ENCODE measurements at places on chromosomes 13 and 19. TPM values are rescaled to one million over a fixed set of nuclear protein-coding genes. Genes with fewer than 3 reads are reported as not detected.

The LIM2 gene
- total RNA-seq: not detected

The ZNF714 gene
- total RNA-seq: 8.2 TPM

The CNOT3 gene
- total RNA-seq: 53.1 TPM

The ATP4B gene
- not detected for total RNA-seq

The DMKN gene
- total RNA-seq: 10.5 TPM

- H3K4me1 ChIP-seq: peaks cover 10% of the 10 kb centered on the region
- peaks cover 5% of the 10 kb centered on the region for H3K36me3 ChIP-seq
- H3K27ac ChIP-seq: no peak overlapping the region
- H3K4me3 ChIP-seq: no peak overlapping the region
- no peak for DNase-seq
Observed at GRCh38 chr19:15178629-15179308, 22.0 kb downstream of the NOTCH3 start.

DNA sequence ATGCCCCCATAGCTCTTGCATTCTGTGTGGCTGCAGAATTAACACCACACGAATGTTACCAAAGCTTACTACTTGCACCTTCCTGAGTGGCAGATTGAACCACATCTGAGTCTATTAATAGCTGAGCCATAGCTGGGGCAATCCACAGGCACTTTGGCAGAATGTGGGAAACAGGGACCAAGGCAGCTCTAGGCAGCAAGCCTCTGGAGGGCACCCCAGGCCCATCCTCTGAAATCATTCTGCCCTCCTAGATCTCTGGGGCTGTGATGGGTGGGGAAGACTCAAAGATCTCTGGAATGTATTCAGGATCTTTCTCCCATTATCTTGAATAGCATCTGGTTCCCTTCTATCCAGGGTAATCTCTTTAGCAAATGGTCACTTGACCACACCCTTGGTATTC, 139.3 kb downstream of the TNFRSF19 start:
- H3K27ac ChIP-seq: no peak overlapping the region
- H3K4me3 ChIP-seq: no peak overlapping the region
- no peak for DNase-seq
- no peaks in the 10 kb centered on the region for H3K36me3 ChIP-seq

GRCh38 chr19:40752257-40752781, 1.3 kb downstream of the SNRPA start:
- DNase-seq: no peak
- H3K27ac ChIP-seq: peak overlapping the region; percentile 96
- H3K4me1 ChIP-seq: peaks cover 80% of the 10 kb centered on the region
- H3K36me3 ChIP-seq: peaks cover 20% of the 10 kb centered on the region

GRCh38 chr13:92221916-92222315, 823.5 kb downstream of the GPC5 start:
- no peaks in the 10 kb centered on the region for H3K4me1 ChIP-seq
- no peaks in the 10 kb centered on the region for H3K36me3 ChIP-seq
- no peak for DNase-seq
- H3K4me3 ChIP-seq: no peak overlapping the region
- H3K27ac ChIP-seq: no peak overlapping the region

DNA sequence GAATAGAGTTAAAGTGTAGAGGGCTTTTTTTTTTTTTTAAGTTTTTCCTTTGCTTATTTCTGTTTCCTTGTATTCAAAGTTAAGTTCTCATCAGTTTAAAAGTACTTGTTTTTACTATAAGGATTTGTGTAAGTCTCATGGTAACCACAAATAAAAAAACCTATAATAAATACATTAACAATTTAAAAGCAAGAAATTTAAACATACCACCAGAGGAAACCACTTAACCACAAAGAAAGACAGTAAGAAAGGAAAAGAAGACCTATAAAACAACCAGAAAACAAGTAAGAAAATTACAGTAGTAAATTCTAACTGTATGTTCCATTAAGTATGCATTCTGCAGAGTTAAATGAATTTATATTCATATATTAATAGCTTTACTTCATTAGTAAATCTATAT, 999.1 kb upstream of the ATXN8OS start:
- no peak overlapping the region for H3K4me3 ChIP-seq
- no peak for DNase-seq
- no peaks in the 10 kb centered on the region for H3K36me3 ChIP-seq
- no peaks in the 10 kb centered on the region for H3K27me3 ChIP-seq
- no peak overlapping the region for H3K27ac ChIP-seq

- DNase-seq: no peak
- H3K27me3 ChIP-seq: no peaks in the 10 kb centered on the region
- no peaks in the 10 kb centered on the region for H3K36me3 ChIP-seq
- H3K4me1 ChIP-seq: no peaks in the 10 kb centered on the region
- no peak overlapping the region for H3K4me3 ChIP-seq
Observed at GRCh38 chr13:99743094-99743493, 228.5 kb downstream of the ZIC5 start.

DNA sequence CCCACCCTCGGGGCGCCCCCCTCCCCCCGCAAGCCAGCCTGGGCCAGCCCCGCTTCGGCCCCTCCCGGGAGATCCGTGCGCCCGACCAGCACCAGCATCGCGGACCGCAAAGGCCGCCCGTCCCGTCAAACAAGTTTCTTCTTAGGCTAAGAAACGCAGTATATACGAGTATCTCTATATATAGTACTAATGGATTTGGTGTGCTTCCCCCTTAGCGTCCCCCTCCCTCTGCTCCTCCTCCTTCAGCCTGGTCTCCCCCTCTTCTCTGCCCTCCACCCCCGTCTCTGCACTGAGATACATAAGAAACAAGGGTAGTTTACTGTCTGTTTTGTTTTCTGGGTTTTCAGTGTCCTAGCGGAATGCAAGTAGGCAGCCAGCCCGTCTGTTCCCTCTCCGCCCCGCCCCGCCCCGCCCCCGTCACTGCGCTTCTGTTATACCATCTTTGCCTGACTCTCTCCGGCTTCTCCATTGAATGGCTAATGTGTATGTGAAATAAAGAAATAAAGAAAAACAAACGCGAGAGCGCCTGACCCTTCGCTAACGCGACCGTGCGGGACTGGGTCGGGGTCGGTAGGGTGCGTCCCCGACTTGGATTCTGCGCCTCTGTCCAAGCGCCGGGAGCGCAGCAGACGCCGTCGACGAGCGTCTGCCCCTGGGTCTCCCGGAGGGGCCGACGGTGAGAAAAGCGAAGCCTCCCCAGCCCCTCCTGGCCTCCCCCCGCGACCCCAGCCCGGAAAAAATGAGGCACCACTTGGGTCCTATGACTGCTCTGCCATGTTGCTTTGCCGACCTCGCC, 4.2 kb downstream of the LYL1 start:
- H3K4me1 ChIP-seq: peaks cover 100% of the 10 kb centered on the region
- peak overlapping the region; percentile 99 for H3K27ac ChIP-seq
- peaks cover 7% of the 10 kb centered on the region for H3K36me3 ChIP-seq
- H3K27me3 ChIP-seq: no peaks in the 10 kb centered on the region

GRCh38 chr13:46804391-46804815, 7.4 kb upstream of the ESD start:
- no peaks in the 10 kb centered on the region for H3K27me3 ChIP-seq
- H3K4me1 ChIP-seq: no peaks in the 10 kb centered on the region
- DNase-seq: no peak

DNA sequence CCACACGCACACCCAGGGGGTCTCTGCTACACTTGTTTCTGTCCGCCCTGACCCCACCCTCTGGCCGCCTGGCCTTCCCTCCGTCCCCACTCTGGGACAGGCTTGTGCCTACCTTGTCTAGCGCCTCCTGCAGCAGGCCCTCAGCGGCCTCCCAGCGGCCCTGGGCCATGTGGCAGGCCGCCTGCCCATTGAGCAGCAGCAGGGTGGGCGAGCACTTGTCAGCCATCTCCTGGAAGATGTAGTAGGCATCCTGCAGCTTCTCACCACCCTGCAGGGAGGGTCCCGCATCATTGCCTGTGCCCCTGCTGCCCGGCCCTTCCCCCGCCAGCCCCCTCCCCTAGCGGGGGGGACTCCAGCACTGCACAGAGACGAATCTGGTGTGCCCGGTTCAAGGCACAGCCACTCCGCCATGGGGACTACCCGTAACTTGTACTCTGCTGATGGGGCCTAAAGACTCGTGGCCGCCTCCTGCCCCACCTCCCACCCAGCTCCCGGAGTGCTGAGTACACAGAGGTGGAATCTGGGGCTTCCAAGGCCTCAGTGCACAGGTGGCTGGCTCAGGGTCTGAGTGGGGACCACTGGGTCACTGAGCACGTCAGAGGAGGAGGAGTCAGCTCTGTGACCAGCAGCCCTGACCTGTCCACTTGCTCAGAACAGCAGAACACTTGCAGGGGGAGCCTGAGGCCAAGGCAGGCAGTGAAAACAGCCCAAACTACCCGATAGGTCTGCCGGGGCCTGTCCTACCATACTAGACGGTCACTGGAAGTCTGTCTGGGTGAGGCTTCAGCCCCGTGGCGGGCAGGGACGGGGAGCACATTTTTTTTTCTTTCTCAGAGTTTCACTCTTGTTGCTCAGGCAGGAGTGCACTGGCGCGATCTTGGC, 7.4 kb upstream of the CERS1 start:
- H3K27ac ChIP-seq: no peak overlapping the region
- no peak for DNase-seq
- no peak overlapping the region for H3K4me3 ChIP-seq
- peaks cover 98% of the 10 kb centered on the region for H3K36me3 ChIP-seq

- no peak overlapping the region for H3K4me3 ChIP-seq
- no peaks in the 10 kb centered on the region for H3K27me3 ChIP-seq
- H3K4me1 ChIP-seq: no peaks in the 10 kb centered on the region
- no peaks in the 10 kb centered on the region for H3K36me3 ChIP-seq
- H3K27ac ChIP-seq: no peak overlapping the region
Observed at GRCh38 chr13:108779308-108779707, 149.9 kb downstream of the MYO16 start.

DNA sequence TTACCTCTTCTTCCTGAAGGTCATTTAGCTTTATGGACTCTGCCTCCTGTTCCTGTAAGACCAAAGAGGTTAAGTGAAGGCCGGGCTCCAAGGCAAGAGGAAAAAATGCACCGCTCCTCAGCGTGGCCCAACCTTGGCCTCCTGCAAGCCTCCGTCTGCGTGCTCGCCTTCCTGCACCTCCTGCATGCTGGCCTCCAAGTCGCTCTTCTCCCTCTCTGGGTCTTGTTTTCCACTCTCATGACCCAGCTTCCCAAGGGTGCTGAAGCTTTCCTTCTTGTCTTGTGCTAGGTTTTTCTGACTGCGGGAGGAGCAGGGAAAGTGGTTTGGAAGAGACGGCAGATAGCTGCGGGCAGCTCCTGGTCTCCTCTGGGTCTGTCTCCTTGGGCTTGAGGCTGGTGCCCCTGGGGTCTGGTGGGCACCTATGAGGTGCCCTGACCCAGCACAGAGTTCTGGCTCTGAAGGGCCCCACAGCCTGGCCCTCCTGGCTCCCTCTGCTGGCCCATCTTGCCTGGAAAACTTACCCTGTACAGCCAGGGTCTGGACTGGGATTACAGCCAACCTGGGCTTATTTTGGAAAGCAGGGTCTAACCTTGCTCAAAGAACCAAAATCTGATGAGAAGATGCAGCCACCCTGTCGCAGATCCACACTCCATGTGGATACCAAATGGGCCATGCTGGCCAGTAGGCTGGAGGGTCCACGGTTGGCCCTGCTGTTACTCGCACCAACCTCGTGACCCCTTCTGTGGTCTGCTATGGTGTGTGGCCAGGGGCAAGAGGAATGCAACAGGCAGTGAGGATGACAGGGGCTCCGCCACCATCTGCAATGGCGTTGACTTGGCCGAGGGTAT, 5.2 kb downstream of the C13orf46 start:
- no peaks in the 10 kb centered on the region for H3K27me3 ChIP-seq
- peaks cover 35% of the 10 kb centered on the region for H3K36me3 ChIP-seq
- DNase-seq: peak; percentile 56
- no peaks in the 10 kb centered on the region for H3K4me1 ChIP-seq
